Trophoblast cell (in vitro differentiated cells and primary cell): ENCODE measurements at places on chromosomes 7 and 10.

DNA sequence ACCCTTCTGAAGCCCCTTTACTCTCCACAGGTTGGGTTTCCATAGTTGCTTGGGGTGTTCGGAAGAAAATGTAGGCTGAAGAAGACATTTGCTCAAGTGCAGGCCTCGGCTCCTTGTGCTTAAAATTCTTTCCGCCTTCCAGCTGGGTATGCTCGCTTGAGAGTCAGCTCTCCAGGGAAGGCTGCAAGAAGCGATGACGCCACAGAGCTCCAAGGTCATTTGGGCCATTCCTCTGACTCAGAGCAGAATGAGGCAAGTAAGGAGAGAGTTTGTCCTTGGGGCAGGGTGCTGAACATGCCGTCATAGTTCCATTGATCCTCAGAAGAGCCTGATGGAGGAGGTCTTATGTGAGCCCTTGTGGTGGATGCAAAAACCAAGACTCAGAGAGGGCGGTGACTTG, 27.4 kb upstream of the HSPA12A start:
- peak; percentile 13 for DNase-seq

- no peak for DNase-seq
These were observed 182.2 kb downstream of the CAMK1D start for GRCh38 chr10:12531305-12532220.

DNA sequence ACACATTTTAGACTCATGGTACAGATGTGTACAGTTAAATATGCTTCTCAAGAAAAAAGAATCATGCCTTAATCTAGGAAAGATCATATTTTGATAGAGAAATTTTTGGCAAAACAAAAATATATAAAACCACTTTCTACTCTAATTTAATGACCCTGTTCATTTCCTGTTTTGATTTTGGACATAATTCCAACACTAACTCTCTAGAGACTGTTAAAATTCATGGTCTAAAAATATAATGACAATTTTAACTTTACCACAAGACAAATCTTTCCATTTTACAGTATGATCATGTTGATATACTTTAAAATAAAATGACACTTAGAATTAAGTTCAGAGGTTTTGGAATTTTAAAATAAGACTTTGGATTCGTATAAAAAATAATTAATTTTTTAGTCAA, 45.2 kb downstream of the PRKG1 start:
- DNase-seq = no peak

DNA sequence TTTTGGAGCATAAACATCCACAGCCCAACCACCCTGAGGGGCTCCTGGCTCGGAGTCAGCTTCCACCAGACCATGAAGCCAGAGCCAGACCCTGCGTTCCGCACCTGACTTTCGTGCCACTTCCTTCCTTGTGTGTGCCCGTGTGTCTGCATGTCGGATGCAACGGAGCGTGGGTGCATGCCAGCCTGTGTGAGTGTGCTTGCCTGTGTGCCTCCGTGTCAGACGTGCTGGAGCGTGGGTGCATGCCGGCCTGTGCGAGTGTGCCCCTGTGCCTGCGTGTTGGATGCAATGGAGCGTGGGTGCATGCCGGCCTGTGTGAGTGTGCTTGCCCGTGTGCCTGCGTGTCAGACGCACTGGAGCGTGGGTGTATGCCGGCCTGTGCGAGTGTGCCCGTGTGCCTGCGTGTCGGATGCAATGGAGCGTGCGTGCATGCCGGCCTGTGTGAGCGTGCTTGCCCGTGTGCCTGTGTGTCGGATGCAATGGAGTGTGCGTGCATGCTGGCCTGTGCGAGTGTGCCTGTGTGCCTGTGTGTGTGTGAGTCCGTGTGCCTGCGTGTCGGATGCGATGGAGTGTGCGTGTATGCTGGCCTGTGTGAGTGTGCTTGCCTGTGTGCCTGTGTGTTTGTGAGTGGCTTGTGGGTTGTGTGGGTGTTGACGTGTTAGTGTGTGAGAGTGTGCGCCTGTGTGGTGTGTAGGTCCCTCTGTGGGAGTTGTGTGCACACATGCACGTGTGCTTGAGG, 28.1 kb upstream of the KNDC1 start:
- no peak for DNase-seq

DNA sequence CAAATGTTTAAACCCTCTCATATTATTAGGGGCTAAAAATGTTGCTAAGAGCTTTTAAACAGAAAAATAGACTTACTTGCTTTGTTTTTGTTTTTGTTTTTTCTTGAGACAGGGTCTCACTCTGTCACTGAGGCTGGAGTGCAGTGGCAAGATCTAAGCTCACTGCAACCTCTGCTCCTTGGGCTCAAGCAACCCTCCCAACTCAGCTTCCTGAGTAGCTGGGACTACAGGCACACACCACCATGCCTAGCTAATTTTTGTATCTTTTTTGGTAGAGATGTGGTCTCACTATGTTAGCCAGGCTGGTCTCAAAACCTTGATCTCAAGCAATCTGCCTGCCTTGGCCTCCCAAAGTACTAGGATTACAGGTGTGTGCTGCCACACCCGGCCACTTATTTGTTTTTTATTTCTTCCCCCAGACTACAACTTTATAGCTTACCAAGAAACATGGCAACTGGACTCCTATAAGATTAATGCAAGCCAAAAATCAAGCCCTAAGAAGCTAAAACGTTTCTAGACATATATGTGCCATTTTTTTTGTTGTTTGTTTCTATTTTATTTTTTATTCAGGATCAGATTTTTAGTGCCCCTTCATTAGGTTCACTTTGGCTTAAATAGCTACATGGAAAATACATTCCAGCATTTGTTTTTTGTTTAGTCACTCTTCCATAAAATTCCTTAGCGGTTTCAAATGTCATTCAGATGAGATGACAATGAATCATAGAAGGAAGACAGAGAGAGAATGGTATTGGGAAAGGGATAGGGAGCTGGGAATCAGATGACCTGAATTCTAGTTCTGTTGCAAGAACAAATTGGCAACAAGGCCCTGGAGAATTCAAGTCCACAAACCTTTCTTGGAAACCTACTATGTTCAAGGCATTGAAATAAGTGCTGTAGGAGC, 163.4 kb upstream of the MKLN1 start:
- DNase-seq = peak; percentile 45

DNA sequence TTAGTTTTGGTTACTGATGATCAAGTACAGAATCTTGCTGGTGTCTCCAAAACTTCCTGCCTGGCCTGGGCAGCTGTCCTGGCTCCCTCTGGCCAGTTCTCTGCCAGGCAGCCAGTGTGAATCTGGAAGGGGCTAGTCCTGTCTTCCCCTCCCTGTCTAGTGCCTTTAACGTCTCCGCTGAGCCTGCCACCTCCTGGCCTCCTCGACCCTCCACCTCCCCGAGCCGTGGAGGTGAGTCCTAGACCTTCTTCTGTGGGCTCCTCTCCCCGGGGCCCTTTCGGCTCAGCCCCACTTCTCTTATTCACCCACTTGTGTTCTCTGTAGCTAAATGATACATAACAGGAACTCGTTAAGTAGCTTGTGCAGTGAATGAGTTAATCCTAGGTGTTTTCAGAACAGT, 218.2 kb downstream of the MGMT start:
- no peak for DNase-seq

DNA sequence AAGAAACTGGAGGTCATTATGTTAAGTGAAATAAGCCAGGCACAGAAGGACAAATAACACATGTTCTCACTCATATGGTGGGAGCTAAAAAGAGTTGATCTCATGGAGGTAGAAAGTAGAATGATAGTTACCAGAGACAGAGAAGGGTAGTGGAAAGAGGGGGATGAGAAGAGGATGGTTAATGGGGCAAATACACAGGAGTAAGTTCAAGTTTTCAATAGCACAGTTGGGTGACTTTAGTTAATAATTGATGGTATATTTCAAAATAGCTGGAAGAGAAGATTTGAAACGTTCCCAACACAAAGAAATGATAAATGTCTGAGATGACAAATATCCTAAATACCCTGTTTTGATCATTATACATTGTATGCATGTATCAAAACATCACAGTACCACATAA, 261.8 kb downstream of the THSD7A start:
- DNase-seq = no peak

- DNase-seq = no peak
These were observed 8.8 kb downstream of the GSTO2 start for GRCh38 chr10:104277785-104278184.

DNA sequence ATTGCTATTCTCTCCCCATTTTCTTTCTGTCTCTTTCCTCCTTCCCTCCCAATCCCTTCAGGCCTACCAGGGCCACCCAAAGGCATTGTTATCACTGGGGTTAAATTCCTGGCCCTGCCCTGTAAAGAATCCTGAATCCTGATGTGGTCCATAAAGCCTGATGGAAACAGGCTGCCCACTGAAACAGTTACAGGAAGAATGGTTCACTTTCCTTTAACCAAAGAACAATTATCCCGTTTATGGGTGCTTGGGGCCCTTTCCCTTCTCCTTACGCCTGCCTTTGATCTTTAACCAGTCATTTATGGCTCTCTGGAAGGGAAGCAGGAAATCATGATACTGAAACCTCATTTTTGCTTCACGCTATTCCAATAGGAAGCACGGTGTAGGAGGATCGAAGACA, 273.1 kb upstream of the NEBL start:
- DNase-seq = no peak

GRCh38 chr7:151592868-151593486, 73.3 kb upstream of the RHEB start:
- DNase-seq = peak; percentile 67

DNA sequence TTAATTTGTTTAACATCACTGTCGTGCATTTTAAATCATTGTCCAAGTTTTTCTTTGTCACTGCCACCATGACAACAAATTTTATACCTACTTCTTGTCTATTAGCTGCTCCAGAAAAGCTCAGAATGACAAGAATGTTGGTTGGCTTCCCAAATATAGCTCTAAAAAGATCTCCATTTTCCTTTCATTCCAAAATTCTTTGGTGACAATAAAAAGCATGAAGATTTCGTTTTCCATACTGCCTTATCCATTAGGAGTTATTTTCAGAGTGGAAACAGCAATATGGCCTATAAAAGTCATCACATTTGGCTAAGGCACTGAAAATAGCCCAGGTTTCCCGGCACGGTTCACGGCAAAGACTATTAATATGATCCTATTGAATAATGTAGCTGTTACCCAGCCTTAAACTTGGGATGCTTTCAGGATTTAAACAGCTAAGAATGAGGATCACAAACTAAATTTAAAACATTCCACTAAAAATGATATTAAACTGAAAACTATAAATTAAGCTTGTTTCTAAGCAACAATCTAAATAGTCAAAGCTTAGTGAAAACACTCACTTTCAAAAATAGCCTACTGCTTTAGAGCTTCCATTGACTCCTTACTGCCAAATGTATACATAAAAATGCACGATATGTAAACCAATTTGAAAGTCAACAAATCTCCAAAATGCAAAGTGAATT, 2.7 kb downstream of the CTTNBP2 start:
- DNase-seq = no peak

GRCh38 chr7:148380596-148381419, 209.8 kb upstream of the C7orf33 start:
- no peak for DNase-seq

DNA sequence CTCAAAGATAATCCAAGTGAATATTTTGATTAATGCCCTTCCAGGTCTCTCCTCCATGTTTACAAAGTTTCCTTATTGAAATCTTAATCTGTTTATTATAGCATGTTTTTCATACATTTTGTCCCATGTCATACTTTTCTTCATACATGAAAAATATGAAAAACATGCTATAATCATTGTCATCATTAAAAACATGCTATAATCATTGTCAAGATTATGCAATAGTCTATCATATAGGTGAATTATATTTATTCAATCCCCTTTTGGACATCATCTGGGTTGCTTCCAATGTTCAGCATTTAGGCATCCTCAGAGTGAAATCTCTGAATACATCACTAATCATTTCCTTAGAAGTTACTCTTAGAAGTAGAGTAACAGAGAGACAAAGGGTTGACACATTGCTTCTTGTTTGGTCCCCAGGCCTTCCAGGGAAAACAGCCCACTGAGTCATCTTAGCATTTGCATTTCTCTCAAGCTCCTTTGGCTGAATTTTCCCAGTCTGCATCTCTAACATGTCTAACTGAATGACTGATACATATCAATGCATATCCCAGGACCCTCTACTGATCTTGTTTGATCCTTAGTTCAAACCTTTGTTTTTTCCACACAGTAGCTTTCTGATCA, 87.0 kb downstream of the SGMS1 start:
- DNase-seq = peak; percentile 16

GRCh38 chr7:47303014-47303694, 278.8 kb downstream of the TNS3 start:
- no peak for DNase-seq

DNA sequence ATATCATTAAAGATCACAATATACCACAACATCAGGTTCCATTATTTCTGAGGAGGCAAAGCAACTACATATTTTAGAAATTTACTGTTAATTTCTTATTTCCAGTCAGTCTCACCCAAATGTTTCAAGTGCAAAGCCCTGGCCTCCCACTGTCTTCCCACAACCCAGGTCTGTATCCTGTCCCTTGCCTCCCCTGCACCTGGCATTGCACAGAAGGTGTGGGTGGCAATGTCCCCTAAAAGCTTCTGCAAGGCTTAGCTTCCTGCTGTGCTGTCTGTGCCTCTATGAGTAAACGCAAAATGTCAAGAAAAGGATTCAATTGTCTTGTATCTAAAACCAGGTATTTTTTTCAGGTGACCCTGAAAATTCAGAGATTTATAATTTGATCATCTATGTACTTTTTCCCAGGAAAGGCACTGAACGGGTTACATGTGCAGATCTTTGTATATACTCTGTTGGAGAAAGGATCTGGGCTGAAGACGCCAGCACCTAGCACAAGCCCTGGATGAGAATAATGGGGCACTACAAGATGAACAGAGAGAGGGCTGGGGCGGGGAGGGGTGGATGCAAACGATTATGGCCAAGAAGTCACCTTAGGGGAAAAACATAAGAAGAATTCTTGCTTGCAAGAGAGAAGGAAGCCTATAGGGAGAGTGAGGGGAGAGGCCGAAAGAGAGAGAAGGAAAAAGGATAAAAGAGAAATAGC, 3.1 kb upstream of the ANTXRL start:
- no peak for DNase-seq

- no peak for DNase-seq
These were observed 45.9 kb upstream of the PRKG1 start for GRCh38 chr10:51028420-51028819.

- no peak for DNase-seq
These were observed 30.6 kb upstream of the CTBP2 start for GRCh38 chr10:125190946-125191345.

- peak; percentile 33 for DNase-seq
These were observed 920.9 kb downstream of the LRMDA start for GRCh38 chr10:76352300-76352699.

DNA sequence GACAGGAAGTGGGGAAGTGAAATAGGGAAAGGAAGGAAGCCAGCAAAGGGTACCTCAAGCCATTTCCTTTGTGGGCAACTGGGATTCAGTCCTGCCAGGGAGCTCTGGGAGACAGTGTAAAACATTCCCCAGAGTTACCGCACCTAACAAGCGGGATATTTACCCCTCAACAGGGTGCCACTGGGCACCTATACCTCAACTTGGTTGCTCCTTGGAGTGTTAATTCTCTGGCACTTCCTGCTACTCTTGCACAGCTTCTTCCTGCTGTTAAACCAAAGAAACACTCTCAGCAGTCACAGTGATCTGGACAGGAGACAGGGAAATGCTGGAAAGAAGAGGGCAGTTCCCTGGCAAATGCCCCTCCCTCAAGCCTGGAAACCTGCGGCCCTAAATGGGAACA, 151.3 kb downstream of the REEP3 start:
- no peak for DNase-seq
